ENCODE measurements at places on chromosomes 16 and 17.

GRCh38 chr16:13036600-13036999 is 135.2 kb downstream of the SHISA9 start:
- peak; percentile 35 for DNase-seq

DNA sequence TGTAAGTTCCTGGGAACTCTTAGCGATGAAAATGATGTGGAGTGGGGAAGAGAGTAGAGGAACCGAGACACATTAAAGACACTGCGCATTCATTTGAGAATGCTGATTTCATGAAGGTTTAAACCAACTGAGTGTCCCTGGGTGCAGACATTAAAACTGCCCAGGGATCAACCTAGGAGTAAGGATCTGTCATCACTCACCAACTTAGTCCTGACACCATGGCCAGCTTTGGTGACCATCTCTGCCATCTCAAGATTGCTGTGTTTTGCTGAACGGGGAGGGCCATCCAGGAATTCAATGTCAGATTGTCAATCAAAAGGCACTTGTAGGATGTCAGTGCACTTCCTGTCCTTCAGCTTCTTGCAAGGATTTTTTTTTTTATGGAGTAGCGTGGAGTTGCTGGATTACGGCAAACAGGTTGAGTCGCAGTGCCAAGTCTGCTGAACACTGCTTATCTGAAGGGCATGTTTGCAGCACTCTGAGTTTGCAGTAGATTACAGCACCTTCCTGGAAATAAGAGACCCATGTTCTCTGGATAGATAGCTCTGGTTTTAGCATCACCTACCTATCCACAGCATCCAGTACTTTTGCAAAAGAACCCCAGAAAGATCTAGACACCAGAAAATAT is 258.1 kb upstream of the IRX3 start:
- DNase-seq: no peak

DNA sequence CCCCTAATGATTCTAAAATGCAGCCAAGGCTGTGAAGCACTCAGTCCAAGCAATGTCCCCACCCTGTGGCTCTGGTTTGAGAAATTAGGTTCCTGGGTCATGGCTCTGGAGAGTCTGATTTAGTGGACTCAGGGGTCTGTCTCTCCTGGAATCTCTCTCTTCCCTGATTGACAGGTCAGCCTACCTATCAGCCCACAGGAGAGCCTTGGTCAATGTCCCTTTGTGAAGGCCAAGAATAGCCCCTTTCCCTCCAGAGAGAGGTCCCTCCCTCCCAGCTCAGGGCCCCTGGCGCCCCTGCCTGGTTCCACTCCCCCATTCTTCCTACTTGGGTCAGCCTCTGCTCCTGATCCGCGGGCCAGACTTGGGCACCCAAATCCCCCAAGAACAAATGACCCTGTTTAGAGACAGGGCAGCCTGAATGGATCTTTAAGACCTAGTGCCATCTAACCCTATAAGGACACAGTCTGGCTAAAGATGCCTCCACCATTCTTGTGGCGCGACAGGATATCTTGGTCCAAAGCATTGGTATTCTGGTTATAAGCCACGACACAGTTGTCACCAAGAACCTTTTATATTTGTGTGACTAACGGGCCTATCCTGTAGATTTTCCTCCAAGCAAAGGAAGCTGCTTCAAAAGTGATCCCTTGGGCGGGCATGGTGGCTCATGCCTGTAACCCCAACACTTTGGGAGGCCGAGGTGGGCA is 38.3 kb upstream of the PRSS54 start:
- DNase-seq: no peak

GRCh38 chr17:77327566-77328464 is 187.0 kb downstream of the SEC14L1 start:
- no peak for DNase-seq

DNA sequence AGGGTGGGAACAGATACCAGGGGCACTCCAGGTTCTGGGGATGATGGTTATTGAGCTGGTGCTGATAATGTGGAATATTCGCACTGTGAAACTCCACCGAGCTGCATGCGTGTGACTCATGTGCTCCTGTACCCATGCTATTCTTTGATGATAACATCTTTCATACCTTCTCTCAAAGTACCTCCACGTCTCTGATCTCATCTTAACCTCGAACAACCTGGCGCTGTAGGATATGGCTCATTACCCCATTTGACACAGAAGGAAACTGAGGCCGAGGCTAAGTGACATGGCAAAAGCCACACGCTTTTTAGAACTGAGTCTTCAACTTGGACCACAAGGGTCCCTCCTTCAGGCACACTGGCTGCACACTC is 30.2 kb upstream of the MRPS23 start:
- no peak for DNase-seq

DNA sequence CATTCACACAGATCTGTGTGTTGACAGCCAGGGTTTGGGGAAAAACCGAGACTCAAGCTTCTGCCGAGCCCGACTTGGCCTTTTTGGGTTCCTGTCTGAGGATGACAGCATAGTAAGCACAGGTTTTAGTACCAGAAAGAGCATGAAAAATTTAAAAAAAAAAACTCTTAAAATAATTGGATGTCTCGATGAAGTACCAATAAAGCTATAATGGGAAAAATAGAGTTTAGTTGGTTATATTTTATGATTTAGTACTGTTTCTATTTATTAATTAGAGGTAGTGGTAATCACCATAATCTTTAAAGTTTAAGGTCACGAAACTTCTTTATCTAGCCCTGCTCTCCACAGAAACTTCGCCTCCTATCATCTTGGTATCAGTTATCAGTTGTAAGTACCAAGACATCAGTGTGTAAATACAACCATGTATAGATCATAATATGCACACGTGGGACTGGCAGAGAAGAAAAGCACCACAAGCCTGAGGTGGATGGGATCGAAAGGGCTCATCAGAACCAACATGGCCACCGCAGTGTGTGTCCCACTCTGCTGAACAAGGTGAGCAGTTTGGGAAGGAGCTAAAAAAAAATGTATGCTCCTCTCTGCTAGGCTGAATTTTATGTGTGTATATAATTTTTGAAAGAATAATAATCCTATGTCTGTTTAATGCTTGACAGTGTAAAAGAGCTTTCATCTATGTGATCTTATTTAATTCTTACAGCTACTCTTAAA is 14.4 kb upstream of the EEF2K start:
- no peak for DNase-seq

GRCh38 chr16:87543436-87544191 is 50.8 kb upstream of the ZCCHC14 start:
- DNase-seq: no peak

DNA sequence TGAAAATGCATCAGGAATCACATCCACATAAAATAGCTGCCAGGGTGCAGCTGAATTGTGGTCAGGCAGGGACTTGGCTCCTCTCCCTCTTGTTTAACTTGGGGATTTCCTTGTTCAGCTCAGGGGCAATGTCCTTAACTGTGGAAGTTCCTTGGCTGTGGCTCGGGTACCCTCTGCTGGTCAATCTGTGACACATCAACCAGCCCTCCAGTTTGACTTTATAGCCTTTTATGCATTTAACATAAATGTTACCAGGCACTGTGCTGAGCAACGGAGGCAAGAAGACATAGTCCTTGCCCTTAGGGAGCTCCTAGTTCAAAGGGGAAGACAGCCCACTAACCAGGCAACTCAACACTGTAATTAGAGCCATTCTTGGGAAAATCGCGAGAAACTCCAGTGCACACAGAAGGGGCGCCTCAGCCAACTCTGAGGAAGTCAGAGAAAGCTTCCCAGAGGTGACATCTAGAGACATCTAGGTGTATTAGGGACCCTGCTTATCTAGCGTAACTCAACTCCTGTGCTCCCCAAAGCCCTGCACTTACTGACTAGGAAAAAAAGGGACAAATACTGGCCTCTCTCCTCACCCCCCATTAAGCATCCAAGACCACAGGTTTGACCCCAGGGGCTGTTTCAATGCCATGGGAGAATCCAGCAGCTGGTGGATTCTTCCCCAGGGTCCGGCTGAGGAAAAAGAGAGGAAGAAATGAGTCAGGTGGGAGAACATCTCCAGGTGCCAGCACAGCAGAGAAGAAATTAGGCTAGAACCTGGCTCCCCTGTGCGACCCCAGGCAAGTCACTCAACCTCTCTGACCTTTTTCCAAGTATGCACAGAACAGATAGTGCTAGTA is 17.3 kb upstream of the EEF2K start:
- peak; percentile 91 for DNase-seq

DNA sequence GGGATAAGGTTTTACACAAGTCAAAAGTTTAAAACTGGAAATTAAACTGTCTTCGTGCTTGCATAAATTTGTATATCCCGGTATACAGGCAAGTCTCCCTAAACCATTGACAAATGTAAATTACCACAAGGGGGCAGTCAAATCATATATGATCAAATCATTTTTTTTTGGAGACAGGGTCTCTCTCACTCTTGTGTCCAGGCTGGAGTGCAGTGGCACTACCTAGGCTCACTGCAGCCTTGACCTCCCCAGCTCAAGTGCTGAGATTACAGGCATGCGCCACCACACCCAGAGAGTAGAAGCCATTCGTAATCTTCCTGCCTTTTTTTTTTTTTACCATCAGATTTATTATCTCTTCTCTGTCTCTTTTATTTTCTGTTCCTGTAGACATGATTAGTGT is 18.5 kb downstream of the TOP2A start:
- DNase-seq: peak; percentile 58

Data from iris pigment epithelial cell (primary cell).